Activated CD4-positive, alpha-beta T cell treated with anti-CD3 and anti-CD28 coated beads, Interleukin-2, Interleukin-4, amounts not matched to agents 100 ng/mL and 50 ng/mL, durations not matched to agents 16 hours and 8 hours (primary cell): ENCODE measurements at places on chromosomes 11 and 22.

DNA sequence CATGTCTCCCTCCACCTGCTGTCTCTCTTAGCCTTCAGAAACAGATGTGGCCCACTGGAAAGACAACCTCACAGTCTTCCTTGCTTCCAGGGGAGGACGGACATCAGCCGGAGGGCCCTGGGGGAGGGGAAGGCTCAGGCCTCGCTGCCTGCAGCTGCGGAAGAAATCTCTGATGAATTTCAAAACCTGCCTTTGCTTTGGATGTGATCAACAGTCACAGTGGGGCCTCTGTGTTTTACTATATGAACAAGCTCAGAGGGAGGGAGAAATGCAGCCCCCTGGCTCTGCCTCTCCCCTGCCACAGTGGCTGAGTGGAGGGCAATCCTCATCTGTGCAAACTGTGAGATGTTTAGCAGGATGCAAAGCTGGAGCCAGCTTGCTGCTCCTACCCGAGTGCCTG lies 282.8 kb downstream of the NTM start:
- DNase-seq: no peak

DNA sequence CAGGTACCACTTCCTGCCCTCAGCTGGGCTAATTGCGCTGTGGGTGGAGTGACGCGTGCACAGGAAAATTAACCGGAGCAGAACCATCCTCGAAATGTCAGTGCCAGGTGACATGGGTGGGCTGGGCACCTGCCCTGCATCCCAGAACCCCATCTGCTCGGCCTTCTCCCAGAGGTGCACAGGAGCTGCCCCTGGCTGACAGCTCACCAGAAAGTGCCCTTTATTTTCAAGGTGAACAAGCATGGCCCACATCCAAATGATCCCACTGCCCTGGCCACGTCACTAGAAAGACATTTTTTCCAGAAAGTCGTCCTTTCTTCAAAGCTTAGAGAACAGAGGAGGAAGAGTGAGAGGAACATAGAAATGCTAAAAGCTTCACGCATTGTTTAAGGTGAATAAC lies 4.1 kb upstream of the ELFN2 start:
- no peak for DNase-seq

DNA sequence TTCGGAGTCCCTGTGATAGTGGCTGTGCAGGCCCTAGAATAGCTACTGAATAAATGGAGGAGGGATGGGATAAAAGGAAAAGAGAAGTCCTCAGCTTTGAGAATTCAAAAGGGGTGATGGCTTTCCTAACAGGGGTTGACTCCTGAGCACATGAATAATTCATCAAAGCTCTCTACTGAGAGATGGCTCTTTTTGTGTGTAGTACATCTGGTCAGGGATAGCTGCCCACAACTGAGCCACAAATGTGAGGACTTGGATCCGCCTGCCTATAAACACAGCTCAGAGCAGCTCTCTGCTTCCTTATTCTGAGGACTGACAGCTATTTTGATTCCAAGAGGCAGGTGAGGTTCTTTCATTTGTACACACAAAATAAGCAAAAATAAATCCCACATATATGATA lies 82.3 kb downstream of the USP35 start:
- DNase-seq: no peak

GRCh38 chr11:92484570-92484969 lies 260.0 kb downstream of the FAT3 start:
- DNase-seq: no peak

- no peak for DNase-seq
These were observed 25.1 kb downstream of the ADAMTS8 start for GRCh38 chr11:130403271-130403804.

DNA sequence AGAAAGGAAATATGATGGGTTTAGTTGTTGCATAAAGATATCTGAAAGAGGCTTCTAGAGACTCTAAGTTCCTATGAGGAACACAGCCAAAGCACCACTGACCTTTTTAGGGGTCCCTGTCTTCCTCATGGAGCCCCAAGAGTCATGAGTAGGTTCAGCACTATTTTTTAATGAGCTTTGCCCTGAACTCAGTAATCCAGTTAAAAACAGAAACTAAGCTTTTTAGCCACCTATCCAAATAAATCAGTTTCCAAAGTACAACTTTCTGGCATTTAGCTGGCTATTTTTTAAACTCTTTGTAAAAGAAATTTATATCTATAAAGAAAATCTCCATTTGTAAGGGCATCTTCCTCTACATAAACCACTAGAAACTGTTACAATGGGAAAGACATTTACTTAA lies 241.8 kb upstream of the UBASH3B start:
- no peak for DNase-seq

- no peak for DNase-seq
These were observed 58.8 kb downstream of the NAV2 start for GRCh38 chr11:19771463-19771862.

GRCh38 chr11:67267188-67268080 lies 1.2 kb downstream of the GRK2 start:
- peak; percentile 41 for DNase-seq

GRCh38 chr11:108496643-108497256 lies 1.4 kb downstream of the POGLUT3 start:
- DNase-seq: no peak

- no peak for DNase-seq
These were observed 110.2 kb downstream of the TRIM29 start for GRCh38 chr11:120027546-120028180.

DNA sequence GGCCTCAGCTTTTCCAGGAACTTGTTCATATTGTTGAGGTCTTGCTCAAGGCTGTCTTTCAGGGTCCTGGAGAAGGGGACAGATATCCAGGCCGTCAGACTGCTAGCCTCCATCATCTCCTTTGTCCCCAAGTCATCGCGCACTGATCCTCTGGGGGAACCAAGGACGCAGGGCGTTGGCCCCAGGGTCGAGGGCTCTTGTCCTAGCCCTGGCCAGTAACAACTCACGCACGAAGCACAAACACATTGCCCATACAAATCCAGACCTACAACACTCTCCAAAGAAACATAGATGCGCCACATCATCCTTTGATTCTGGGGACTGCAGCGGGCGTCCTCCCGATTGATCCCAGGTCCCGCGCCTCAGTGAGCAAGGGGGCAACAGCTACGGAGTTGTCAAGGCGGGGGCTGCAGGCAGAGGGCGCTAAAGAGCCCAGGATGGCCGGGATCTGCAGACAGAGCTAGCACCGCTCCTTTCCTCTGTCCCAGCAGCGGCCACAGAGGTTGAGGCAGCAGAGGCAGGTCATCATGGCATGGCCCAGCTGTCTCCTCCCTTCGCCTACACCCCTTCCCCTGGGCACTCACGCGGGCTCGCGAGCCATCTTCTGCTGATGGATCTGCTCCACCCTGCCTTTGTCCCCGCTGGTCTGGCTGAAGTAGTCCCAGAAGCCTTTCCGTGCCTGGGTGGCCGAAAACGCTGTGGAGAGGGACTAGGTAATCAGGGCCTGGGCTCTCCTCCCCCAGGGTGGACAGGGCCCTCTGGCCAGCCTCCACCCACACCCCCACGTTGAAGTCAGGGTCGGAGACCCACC lies 472 bp downstream of the APOA5 start:
- peak; percentile 78 for DNase-seq

DNA sequence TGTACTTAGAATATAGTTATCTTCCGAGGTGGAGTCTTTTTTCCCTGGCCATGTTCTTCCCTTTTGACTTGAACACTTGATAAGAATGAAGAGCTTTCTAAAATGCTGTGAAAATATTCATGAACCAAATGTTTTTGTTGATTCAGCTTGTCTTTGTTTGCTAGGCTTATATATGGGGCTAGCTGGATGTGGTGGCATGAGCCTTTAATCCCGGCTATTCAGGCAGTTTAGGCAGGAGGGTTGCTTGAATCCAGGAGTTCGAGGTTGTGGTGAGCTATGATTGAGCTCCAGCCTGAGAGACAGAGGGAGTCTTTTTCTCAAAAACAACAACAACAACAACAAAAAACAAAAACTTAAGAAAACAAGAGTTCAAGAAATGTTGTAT lies 23.1 kb downstream of the CBL start:
- no peak for DNase-seq

DNA sequence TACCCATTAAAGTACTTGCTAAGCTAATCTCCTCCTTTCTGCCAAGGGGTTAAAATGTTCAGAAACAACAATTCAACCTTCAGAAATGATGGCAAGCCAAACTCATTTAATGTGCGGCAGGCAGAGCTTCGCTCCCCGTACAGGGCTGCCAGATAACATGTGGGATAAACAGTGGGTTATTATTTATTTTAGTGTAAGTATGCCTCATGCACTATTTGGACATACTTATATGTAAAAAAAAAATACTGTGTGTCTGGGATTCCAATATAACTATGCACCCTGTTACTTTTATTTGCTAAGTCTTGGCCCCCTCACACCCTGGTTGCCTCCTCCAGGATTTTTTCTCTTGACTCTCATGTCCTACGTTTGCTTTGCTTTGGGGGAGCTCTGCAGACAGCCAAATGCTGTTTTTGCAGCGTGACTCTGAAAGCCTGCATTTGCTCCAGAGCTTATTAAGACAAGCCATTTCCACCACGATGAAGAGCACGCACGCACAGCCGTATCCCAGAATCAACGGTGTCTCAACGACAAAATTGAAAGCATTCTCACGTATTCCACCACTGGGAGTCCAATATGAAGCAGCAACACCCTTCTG lies 86.5 kb upstream of the SHANK2 start:
- DNase-seq: no peak

DNA sequence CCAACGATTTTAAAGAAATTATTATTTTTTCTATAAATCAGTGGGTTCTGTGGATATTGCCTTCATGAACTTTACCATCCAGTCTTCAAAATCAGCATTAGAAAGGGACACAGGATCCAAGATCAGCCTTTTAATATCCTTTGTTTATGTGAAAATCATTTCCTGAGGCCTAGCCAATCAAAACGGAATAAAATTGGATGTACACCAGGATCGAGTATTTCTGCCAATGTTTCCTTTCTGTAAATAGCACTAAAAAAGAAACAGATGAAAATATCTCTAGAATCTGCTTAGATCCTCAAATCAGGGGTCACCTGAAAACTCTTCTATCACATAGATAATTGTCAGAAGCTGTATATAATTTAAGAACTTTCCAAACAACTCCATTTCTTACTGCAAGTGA lies 1598.5 kb downstream of the LRRC4C start:
- no peak for DNase-seq

DNA sequence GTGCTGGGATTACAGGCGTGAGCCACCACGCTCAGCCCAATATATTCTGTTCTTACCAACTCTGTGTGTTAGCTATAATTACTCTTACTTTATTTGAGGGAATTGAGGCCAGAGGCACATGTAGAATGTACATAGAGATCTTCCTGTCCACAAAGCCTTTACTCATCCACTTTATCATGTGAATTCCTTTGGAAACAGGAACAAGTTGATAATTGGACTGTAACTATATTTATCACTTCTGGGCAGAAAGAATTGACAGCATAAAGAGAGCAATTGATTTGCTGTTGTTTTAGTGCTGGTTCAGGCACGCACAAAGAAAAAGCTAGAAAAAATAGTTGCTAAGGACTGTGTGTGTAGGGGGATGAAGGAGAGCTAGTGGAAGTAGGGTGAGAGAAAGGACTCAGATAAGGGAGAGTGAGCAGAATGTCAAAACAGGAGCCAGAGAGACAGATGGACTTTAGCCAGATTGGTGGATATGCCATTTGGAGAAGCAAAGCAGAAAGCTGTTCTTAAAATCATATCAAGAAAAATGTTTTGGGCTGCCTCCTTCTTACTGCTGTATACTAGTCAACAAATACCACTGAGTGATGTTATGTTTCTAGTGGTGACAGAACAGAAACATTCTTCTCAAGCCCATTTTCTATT lies 929.8 kb upstream of the CNTN5 start:
- no peak for DNase-seq

GRCh38 chr11:31790649-31791048 lies 20.5 kb downstream of the PAX6 start:
- no peak for DNase-seq

- DNase-seq: no peak
These were observed 33.0 kb downstream of the LRRC10B start for GRCh38 chr11:61541598-61541997.

DNA sequence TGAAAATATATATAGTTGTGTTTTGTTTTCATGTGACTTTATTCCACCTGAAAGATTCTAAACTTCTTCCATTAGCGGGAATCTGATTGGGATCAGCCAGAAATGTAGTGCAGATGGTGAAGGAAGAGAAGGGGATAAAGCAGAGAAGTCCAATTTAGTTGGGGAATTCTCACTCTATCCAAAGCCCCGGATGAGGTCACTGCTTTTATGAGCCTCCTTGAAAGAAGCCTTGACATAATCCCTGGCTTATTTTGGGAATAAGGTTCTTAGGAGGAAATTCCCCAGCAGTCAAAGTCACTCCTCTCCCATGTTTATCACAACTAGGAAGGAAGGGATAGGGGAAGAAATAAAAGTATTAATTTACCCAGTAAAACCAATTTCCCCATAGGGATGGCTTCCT lies 41.1 kb downstream of the OSBP start:
- DNase-seq: no peak

DNA sequence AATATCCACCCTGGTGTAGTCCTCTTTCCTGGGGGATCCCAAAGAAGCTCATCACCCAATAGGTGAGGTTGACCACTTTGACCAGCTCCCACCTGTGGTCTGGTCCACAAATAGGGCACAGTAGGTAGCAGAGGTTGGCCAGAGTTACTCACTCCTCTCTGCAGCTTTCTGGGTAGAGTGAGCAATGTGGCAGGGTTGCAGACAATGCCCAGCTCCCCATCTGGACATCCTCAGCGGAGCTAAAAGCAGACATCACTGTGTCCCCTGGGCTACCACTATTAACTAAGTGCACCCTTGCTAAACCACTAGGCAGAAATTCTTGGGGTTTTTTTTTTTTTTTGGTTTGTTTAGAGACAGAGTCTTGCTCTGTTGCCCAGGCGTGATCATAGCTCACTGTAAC lies 48.4 kb upstream of the TP53I11 start:
- DNase-seq: no peak
